ENCODE measurements at places on chromosomes 2 and 18.

DNA sequence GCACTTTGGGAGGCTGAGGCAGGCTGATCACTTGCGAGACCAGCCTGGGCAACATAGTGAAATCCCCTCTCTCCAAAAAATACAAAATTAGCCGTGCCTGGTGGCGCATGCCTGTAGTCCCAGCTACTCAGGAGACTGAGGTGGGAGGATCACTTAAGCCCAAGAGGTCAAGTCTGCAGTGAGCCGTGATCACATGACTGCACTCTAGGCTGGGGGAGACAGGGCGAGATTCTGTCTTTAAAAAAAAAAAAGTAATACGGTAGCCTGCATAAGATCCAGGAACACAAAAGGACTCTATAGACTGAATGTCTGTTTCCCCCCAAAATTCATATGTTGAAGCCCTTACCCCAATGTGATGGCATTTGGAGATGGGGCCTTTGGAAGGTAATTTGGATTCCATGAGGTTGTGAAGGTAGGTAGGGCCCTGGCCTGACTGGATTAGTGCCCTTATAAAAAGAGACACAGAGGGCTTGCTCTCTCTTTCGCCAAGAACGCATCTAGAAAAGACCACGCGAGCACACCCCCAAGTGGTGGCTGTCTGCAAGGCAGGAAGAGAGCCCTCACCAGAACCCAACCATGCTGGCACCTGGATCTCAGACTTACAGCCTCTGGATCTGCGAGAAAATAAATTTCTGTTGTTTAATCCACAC, 17.0 kb downstream of the MBOAT2 start:
- no peak for DNase-seq

DNA sequence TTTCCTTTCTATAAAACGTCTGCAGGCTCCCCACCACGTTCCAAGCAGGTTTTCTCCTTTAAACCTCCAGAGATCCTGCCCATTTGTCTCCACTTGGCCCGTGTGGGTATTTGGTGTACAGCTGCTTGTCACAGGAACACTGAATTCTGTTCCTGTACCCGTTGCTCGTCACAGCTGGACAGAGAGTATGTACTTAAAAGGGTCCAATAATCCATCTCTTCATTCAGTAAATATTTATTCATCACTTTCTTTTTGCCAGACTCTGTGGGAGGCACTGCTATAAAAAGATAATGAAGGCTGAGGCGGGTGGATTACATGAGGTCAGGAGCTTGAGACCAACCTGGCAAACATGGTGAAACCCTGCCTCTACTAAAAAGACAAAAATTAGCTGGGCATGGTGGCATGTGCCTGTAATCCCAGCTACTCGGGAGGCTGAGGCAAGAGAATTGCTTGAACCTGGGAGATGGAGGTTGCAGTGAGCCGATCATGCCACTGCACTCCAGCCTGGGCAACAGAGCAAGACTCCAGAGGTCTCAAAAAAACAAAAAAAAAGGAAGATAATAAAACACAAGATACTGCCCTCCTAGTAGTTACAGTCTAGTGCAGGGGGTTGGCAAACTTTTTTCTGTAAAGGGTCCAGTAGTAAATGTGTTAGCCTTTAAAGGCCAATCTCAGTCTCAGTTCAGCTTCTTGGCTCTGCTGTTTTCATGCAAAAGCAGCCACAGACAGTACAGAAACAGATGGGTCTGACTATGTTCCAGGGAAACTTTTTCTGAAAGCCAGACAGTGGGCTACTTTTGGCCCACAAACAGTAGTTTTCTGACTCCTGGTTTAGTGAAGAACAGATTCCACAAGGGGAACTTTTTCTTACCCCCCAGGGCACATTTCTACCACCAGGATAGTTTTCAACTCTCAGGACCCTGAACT, 309.9 kb upstream of the RAB12 start:
- DNase-seq, result no peak

- no peak for DNase-seq
These were observed 168.8 kb downstream of the ZNF385B start for GRCh38 chr2:179692610-179693009.

GRCh38 chr2:182649316-182649715, 66.7 kb upstream of the DNAJC10 start:
- no peak for DNase-seq

DNA sequence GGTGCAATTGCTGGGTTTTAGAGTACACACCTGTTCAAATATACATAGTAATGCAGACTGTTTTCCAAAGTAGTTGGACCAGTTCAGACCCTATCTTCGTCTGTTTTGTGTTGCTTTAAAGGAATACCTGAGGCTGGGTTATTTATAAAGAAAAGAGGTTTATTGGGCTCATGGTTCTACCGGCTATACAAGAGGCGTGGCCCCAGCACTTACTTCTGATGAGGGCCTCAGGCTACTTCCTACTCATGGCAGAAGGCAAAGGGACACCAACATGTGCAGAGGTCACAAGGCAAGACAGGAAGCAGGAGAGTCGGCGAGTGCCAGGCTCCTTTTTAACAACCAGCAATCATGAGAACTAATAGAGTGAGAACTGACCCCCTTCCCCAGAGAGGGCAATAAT, 21.9 kb upstream of the EMILIN2 start:
- no peak for DNase-seq

DNA sequence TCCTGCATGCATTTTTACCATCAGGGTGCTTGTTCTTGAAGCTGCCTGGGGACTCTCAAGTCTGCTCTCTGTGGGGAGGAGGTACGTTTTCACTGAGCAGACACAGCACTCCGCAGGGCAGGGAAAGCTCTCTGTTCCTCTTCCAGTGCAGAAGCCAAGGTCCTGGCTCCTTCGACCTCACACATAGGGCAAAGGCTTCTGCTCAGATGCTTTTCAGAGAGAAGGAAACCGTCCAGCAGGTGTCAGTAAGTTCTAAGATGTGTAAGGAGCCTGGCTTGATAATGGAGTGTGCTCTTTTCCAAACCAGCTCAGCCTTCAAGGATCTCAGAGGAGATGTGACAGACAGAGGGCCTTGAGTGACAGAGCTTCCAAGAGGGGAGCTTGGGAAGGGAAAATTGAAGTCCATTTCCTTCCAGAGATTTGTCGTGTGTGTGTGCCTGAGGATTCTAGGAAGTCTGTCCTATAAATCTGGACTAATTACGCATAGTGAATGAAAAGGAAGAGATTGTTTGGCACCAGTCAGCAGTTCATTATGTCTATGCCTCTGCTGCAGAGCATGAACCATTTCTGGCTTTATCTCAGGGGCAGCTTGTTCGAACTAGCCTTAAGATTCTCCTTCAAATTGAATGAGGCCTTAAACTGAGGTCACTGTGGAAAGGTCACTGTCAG, 67.3 kb upstream of the UPP2 start:
- DNase-seq, result no peak

DNA sequence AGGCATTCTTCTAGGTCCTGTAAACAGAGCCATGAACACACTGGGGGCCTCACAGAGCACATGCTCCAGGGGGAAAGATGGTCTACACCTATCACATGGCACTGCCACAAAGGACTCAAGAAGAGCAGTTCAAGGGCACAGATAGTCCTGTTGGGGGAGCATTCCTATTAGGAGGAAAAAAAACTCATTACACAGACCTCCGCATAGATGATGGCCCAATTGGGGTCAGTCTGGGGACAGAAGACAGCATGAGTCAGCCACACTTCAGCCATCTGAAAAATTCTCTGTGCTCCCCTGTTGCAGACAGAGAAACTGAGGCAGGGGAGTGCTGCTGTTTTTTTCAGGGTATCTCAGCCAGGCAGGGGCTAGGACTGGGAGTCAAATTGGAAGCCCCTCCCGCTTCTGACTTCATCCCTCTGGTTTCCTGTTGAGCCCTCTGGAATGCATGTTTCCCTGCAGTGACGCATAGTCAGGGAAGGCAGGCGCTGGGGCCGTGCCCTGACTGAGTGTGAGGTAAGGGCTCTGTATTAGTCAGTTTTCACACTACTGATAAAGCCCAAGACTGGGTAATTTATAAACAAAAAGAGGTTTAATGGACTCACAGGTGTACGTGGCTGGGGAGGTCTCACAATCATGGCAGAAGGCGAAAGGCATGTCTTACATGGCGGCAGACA, 67.9 kb downstream of the RHOB start:
- no peak for DNase-seq

GRCh38 chr2:191410646-191411436, 165.6 kb downstream of the MYO1B start:
- DNase-seq, result no peak

DNA sequence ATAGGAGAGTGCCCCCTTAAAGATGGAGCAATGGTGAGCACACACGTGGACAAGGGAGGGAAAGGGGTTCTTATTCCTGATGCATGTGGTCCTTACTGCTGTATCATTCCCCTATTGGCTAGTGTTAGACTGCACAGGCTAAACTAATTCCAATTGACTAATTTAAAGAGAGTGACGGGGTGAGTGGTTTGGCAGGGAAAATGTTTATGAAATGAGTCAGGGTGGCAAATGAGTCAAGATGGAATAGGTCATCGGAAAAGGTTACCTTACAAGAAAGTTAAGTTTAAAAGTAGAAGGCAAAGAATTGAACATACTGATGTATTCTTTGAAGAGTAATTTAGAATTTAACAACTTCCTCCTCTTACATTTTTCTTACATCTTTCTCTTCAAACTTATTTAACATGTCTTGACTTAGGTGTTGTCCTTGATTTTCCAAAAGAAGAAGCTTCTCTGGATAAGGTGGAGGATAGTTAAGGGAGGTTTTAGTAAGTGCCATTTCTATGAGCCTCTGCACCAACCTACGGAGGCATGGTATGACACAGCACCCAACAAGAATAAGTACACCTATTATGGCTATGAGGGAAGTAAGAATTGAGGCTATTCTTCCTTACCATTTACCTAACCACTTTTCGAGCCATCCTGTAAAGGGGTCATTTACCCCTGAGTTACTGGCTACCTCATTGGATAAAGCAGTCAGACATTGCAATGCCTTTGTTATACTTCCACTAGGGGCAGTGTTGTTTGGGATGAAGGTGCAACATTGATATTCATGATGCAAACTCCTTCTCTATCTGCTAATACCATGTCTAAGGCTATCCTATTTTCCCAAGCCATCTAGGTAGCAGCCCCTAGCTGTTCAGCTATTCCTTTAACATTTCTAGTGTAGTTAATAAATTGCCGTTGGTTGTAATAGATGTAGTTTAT, 1345.8 kb upstream of the LRRTM1 start:
- DNase-seq, result no peak

DNA sequence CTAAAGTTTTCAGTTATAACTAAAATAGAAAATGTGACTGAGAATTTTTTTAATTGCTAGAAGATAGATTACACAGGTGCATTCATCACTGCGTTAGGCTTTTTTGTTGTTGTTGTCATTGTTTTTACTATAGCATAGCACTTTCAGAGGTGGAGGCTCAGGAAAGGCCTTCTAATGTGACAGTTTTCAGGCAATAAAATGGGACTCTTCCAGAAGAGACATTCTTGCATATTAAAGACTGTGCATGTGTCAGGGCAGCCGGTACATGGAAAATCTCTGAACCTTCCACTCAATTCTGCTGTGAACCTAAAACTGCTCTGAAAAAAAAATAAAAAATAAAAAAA, 175.2 kb downstream of the METTL4 start:
- DNase-seq, result no peak

GRCh38 chr2:200226451-200227426, 79.8 kb upstream of the SPATS2L start:
- DNase-seq, result no peak

GRCh38 chr18:62979176-62979575, 263.8 kb downstream of the PHLPP1 start:
- DNase-seq, result no peak

DNA sequence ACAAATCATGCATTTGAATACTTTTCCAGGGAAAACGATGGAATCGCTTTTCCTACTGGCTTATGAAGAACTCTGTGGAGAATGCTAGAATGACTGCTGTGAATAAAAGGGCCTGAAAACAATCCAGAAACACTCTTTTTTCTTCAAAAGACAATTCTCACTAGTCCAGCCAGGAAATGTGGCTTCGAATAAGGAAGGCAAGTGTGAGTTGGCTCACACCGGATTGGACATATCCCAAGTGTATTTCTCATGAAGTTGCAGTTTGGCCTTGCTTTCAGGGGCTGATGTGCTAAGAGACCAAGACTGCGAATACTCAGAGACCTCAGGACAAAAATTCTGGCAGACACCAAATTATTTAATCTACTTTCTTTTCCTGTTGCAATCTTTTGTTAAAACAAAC, 54.1 kb downstream of the FIGN start:
- no peak for DNase-seq

- no peak for DNase-seq
These were observed 193.0 kb downstream of the TXNL1 start for GRCh38 chr18:56445422-56445821.

GRCh38 chr2:212777020-212777491, 238.5 kb upstream of the ERBB4 start:
- no peak for DNase-seq

DNA sequence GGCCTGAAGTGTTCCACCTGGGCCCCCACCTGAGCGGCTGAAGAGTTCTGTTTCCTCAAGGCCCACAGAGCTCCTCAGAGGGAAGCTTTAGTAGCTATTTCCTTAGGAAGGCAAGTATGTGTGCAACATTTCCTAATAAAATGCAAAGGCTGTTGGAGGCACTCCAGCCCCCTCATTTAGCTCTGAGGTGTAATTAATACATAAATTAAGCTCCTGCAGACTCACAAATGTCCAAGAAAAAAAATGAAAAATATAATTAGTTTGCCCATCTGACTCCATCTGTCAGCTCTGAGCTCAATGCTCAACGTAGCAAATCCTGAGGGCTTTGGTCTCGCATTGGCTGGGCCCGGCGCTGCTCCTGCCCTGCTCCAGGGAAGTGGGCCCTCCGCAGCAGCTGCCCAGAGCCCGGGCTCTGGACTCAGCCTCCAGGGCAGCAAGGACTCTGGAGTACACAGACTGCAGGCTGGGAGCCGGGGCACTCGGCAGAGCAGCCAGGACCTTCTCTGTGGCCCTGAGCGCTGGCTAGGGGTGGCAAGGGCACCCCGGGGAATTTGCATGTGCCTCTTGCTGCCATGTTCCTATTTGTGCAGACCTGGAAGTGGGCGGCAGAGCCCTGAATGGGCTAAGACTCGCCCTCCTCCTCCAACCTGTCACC, 23.4 kb upstream of the C1QL2 start:
- no peak for DNase-seq
